ENCODE measurements at places on chromosomes 5 and 9.

- peak; percentile 24 for DNase-seq
Measured at GRCh38 chr9:110143950-110144545, 63.9 kb downstream of the C9orf152 start.

GRCh38 chr5:124761010-124761409, 14.6 kb upstream of the ZNF608 start:
- no peak for DNase-seq

DNA sequence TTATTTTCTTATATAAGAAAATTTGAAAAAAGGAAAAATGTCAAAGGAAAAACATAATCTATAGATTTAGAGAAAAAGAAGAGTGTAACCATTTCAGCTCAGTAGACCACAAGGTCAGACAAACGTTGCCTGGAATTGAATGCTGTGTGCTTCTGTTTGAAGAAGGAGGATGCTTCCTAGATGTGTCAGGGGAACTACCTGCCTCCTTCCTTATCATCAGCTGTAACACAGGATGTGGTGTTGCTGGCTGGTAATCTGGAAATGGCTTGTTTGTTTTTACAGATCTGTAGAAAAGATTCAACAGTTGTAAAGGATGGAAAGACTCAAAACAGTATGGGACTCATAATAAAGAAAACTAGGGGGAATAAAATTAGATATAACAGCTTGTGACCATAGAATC, 160.7 kb upstream of the MEF2C start:
- no peak for DNase-seq

DNA sequence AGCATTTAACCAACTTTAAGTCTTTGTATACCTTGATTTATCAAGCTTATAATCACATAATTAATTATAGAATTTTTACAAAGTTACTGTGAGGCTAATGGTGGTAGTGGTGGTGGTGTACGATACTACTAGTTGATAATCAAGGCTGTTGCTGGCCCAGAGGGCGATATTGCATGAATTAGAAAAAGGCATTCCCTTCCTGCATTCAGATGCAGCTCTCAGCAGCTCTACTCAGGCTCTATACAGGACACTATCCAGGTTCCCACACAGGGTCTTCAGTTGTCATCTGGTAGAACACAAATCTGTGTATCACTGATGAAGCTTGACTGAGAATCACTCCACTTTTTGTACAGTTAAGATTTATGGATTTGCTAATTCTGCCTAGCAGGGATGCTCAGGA, 562.8 kb upstream of the C9orf72 start:
- no peak for DNase-seq

GRCh38 chr9:86695910-86696424, 251.3 kb downstream of the GAS1 start:
- DNase-seq: no peak

GRCh38 chr5:1314564-1314982, 19.7 kb upstream of the TERT start:
- DNase-seq: no peak
